ENCODE measurements at places on chromosomes 2 and 18.
A peak's percentile ranks its signal among the peaks of the same experiment; 100 is the strongest.

GRCh38 chr2:197516393-197516761 lies 511 bp downstream of the MOB4 start:
- ATAC-seq = peak; percentile 13

DNA sequence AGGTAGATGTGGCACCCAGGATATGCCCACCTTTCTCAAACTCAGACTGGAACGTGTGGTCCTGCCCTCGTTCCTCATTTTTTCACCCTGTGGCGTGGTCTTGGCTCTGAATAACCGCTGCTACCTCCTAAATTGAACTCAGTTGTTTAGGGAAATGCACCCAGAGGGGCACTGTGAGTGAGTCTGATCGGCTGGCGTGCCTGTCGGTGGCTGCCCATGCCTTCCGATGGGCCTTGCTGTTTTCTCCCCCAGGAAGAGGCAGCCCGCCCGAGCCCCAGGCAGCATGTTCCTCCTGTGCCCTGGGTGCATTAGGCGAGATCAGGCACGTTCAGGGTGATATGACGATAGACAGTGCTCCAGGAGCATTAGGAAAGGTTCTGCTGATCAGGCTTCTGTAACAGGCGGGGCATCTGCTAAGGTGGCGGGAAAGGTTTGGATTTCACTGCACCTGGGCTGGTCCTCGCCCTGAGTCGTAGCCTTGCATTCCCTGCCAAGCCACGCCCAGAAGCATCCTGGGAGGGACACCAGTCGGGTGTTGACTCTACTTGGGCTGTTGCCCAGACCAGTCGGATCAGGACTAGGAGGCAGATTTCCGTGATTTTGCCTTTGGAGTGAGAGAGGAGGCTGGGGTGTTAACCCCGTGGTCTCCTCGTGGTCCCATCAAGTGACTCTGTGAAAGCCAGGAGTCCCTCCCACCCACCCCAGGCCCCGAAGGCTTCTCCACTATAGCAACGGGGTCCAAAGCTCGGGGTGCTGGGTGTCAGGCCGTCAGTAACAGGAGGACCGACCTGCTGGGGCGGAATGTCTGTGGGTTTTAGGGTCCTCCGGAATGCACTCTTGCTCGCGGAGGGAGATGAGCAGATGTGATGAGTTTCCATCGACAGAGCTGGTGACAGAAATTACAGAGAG lies 75.1 kb downstream of the SH3BP4 start:
- no peak for ATAC-seq

GRCh38 chr18:34604591-34604990 lies 105.5 kb upstream of the DTNA start:
- no peak for ATAC-seq

DNA sequence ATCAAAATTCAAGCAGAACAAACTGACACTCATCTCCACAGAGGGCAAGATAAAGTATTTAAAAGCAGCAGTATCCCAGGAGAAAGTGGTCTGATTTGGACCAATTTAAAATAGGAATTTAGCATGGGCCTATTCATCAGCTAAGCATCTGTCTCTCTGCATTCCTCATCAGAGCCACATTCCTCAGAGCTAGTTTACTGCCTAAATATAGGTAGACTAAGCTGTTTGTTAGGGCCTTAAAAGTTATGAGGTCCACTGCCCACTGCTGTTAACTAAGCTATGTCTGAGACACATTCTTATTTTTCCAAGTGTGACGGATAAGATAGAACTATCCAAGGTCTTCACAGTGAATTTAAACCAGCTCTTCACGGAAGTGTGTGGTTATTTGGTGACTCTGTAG lies 17.6 kb downstream of the NEB start:
- no peak for ATAC-seq

- no peak for ATAC-seq
Measured at GRCh38 chr18:3468833-3469232, 18.9 kb downstream of the TGIF1 start.

DNA sequence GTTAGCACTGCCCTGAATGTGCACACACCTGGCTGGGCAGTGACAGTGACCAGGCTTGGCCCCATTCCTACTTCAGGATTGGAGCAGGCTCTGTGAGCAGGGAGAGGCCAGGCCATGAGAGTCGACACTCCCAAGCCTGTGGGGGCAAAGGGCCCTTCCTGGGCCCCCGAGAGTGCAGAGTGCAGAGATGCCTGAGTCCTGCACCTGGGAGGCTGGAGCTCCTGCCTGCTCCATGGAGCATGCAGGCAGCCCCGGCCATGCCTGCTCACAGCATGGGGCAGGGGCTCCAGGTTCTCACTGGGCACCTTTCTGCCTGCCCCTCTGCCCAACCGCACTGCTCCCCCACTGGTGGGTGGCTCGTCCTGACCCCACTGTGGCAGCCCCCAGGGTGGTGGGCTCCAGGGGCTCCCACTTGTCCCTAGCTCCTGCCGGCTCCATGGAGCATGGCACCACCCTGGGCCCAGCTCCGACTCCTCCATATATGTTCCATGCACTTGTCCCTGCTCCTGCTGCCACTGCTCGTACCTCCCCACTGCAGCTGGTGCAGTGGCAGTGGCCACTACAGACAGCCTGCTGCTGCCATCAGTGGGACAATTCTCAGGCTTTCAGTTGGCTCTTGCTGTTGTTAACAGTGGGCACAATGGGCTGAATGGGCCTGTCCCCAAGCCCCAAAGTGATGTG lies 282.0 kb downstream of the RPRM start:
- ATAC-seq = peak; percentile 29

DNA sequence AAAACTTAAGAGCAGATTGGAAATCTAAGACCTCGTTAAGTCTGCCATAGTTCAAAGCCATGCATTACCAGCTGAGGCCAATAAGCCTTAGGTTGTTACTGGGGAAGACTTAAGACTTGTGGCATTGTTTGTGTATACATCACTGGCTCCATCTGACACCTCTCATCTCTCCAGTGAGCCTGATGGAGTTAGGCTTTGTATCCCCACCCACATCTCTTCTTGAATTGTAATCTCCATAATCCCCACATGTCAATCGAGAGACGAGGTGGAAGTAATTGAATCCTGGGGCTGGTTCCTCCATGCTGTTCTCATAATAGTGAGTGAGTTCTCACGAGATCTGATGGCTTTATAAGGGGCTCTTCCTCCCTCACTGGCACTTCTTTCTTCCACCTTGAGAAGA lies 404.6 kb downstream of the ARHGAP15 start:
- no peak for ATAC-seq

GRCh38 chr2:224259831-224260230 lies 142.1 kb downstream of the FAM124B start:
- no peak for ATAC-seq

DNA sequence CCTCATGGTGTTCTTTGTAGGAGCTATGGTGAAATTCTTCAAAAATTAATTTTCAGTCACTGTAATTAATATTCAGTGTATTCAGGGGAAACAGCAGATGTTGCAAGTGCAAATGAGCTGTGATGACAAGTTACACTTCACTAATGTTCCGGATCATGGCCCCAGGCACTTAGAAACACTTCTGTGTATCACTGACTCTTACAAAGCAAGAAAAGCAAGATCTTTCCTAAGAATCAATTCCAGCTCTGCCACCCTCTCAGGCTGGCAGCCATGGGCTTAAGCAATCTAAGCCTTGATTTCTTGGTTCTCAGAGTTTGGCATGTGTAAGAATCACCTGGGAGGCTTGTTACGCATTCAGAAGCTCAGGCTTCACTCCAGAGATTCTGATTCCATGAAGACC lies 78.0 kb downstream of the MARCHF4 start:
- ATAC-seq = no peak

DNA sequence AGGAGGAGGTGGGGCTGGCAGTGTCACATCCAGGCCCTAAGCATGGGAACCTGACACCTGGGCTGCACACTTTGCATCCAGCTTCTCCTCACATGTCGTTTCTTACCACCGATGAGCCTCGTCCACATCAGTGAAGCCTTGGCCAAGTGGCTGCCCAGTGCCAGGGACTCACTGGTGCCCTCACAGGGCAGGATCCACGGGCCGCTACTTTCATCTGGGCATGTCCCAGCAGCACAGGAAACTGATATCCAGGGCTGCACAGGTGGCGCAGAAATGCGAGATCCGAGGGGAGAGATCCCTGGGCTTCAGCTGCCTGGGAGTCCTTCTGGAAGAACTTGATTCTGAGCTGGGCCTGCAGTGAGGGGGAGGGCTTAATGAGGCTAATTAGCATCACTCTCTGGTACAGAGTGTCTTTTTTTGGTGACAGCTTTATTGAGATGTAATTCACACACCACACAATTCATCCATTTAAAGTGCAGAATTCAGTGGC lies 291.6 kb upstream of the HDAC4 start:
- no peak for ATAC-seq

GRCh38 chr2:152319822-152320570 lies 15.0 kb upstream of the FMNL2 start:
- peak; percentile 50 for ATAC-seq

GRCh38 chr18:45007531-45007930 lies 326.8 kb downstream of the SETBP1 start:
- ATAC-seq = no peak

- ATAC-seq = no peak
Measured at GRCh38 chr2:149160195-149160594, 121.7 kb downstream of the LYPD6B start.

GRCh38 chr2:240056678-240057077 lies 3.4 kb upstream of the OR6B3 start:
- ATAC-seq = no peak

- ATAC-seq = no peak
Measured at GRCh38 chr2:38109732-38110181, 33.8 kb upstream of the CYP1B1 start.

DNA sequence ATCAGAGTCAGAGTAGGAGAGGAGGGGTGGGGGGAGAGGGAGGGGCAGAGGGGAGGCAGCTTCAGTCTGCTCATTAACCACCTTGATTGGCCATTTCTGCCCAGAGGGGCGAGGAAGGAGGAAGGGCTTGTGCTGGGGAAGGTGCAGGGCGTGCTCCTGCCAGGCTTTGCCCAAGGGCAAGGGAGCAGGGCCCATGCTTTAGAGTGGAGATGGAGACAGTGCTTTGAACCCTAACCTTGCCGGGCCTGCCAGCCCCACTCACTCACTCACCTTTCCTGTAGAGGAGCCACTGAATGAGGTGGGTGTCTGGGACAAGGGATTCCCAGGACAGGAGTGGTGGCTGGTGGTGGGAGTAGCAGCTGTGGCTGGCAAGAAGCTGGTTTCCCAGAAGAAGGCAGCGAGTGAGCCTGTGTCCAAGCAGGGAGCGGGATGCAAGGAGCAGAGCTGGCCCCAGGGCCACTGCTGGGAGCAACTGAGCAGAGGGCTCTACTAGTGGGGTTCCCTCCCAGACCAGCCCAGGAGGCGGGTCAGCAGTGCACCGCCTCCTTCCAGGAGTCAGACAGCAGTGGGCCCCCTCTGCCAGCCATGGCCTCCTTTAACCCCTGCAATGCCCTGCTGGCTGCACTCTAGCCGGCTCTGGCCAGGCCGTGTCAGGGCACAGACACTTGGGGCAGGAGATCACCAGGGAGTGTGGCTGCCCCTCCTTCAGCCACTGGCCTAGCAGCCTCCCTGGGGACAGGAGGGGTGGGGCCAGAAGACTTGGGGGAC lies 3.6 kb upstream of the RUFY4 start:
- peak; percentile 6 for ATAC-seq

- ATAC-seq = no peak
Measured at GRCh38 chr2:60025496-60025895, 528.0 kb downstream of the BCL11A start.

DNA sequence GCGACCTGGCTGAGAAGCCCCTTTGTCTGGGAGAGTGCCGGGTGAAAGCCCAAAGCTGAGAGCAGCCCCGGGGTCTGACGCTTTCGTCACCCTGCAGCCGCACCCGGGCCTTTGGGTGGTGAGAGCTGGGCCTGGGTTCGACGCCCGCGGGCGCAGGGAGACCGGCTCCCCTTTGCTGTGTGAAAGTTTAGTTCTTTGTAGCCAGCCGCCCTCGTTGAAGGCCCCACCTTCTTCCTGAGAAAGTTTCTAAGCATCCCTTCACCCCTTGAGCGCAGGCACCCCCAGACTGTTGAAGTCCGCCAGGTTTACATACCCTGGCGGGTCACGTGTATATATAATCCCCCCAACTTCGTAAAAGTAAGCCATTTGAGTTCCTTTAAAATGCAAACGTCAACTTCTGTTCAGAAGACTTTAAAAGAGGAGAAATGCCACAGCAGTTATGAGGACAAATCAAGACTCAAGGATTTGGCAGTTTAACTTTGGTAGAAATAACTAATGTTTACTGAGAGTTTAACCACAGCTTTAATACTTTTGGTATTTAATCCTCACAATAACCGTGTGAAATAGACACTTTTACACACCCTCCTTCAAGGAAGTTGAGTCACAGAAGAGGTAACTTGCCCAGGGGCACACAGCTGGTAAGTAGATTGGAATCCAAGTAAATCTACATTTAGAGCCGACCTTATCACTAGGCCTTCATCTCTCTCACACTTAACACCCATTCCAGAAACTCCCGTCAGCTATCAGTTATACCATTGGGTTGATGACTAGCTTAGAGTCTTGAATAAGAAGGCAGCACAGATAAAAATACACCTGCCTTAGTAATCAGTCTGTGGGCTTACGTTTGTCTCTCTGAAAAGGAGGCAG lies 1.1 kb upstream of the MBOAT2 start:
- no peak for ATAC-seq

- ATAC-seq = no peak
Measured at GRCh38 chr2:12720278-12720620, 3.5 kb downstream of the TRIB2 start.

DNA sequence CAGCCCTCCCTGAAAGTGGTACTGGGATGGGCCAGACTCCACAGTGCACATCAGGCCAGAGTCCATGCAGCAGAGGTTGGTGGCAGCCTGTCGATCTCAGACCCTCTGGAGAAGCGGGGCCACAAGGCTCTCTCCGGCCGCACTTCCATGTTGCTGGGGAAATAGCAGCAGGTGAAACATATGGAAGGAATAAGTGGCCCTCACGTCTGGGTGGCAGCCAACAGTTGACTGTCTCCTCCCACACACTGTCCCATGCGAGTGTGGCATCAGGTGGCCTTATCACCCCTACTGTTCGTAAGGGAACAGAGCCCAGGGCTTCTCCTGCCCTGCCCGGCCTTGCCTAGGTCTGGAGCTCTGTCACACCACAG lies 58.1 kb upstream of the FOSL2 start:
- no peak for ATAC-seq

GRCh38 chr2:222701721-222702131 lies 30.3 kb downstream of the MOGAT1 start:
- no peak for ATAC-seq

DNA sequence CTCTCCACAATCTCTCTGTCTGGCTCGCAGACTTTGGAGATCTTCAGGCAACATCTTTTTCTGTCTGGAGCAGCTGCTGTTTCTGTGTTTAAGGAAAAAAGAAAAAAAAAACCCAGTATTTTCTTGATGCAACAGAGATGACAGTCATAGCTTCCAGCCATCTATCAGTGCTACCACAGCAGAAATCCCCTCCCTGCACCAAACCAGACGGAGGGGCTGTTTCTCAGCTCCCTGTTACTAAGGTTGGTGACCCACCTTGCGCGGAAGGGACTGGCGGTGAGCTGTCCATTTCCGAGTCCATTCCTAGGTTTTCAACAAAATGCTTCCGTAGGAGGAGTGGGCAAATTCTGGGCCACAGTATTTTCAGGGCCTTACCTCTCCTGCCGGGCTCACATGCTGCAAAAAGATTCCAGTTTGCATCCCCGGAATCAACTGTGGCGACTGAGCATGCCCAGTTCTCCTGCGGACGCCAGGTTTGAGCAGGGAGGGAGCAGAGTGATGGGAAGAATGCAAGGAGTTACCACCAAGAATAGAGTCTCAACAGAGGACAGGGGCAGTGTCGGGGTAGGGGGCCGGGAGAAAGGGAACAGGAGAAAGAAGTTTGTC lies 1.2 kb downstream of the SLC4A10 start:
- ATAC-seq = no peak

GRCh38 chr18:22311301-22311700 lies 106.4 kb downstream of the CTAGE1 start:
- no peak for ATAC-seq
